Activated CD8-positive, alpha-beta memory T cell treated with anti-CD3 and anti-CD28 coated beads for 4 hours (primary cell): ENCODE measurements at places on chromosomes 5 and 9.

- DNase-seq: no peak
Measured at GRCh38 chr5:137778772-137779564, 24.8 kb upstream of the HNRNPA0 start.

DNA sequence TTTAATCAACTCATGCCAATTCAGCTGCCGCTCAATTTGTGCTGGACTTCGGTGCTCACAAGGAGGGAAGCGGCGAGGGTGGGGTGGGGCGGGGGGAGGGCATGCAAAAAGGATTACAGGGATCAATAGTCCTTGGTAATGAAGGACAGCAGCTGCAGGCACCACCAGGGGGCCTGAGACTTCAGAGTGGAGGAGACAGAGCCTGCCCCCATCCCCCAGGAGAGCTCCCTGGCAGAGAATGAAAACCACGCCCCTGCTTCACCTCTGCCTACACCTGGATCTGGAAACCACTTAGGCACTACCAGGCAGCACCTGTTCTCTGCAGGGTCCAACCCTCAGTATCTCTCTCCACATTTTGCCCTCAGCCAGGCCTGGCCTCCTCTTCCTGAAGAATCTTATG is 155.6 kb downstream of the TRIM32 start:
- DNase-seq: no peak

DNA sequence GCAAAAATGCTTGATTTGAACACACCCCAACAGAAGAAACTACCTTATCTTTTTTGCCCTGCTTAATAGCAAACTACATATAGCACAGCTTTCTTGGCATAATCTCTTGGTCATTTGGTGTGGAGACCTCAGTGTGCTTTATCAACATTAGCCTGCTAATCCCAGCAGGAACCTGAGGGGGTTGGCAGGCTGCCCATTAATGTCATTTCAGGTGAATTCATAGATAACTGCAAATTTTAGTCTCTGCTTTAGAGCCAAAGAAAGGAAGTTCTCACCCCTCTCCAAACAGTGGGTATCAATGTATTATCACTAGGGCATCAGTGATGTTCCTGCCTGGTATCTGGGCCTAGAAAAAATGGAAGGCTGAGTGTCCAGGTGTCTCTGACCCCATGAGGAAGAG is 489.0 kb downstream of the NTRK2 start:
- DNase-seq: no peak

DNA sequence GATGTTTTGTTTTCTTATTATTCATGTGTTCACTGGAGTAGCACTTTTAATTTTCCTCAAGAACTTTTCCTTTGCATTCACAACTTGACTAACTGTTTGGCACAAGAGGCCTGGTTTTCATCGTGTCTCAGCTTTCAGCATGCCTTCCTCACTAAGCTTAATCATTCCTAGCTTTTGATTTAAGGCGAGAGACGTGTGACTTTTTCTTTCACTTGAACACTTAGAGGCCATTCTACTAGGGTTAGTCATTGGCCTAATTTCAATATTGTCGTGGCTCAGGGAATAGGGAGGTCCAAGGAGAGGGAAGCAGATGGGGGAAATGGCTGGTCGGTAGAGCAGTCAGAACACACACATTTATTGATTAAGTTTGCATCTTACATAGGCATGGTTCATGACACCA is 94.0 kb downstream of the ZNF462 start:
- DNase-seq: no peak

- no peak for DNase-seq
Measured at GRCh38 chr5:131229623-131230022, 34.2 kb upstream of the CDC42SE2 start.

DNA sequence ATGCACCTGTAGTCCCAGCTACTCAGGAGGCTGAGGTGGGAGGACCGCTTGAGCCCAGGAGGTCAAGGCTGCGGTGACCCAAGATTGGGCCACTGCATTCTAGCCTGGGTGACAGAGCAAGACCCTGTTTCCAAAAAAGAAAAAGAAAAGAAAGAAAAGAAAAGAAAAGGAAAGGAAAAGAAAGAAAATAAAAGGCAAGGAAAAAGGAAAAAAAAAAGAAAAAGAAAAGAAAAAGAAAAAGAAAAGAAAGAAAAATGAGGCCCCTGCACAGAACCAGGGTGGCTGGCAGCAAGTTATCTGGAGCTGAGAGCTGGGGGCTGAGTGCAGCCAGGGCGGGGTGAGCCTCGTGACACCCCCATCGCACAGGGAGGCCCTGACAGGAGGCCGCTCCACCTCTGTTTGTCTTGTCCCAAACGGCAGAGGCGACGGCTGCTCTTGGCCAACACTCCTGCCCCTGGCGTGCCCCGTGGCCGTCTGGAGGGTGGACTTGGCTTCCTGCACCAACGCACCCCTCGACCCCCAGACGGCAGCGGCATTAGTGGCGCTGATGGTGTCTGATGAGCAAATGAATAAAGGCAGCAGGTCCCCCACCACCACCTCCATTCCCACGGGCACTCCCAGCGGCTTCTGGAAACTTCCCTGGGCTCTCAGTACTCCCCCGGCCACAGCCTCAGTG is 16.7 kb downstream of the EXD3 start:
- no peak for DNase-seq

- no peak for DNase-seq
Measured at GRCh38 chr5:180013678-180014077, 57.9 kb downstream of the RNF130 start.

GRCh38 chr5:173763410-173763809 is 124.7 kb upstream of the CPEB4 start:
- DNase-seq: no peak

DNA sequence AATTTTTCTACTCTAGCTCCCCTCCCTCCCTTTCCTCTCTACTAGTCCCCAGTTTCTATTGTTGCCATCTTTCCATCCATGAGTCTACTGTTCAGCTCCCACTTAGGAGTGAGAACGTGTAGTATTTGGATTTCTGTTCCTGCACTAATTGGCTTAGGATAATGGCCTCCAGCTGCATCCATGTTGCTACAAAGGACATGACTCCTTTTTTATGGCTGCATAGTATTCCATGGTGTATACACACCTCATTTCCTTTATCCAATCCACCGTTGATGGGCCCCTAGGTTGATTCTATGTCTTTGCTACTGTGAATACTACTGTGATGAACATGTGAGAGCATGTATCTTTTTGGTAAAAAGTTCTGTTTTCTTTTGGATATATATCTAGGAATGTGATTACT is 138.9 kb upstream of the MSX2 start:
- no peak for DNase-seq

DNA sequence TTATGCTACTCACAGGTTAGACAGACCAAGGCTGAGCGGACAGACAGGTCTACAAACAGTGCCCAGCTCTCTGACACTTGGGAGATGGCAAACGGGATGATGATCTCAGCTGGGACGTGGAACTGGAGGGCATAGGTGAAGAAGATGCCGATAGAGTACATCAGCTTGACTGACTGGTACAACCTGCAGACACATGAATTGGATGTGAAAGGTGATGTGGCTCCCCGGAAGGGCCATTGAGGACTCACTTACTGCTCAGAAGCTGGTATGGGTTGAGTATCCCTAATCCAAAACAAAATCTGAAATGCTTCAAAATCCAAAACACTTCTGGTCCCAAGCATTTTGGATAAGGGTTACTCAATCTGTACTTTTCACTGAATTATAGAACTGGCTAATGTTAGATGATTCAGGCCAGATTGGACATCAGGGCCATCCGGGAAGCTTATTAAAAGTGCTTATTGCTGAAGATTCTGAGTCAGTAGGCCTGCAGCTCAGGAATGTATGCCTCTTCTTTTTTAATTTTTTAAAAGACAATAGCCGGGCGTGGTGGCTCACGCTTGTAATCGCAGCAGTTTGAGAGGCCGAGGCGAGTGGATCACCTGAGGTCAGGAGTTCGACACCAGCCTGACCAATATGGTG is 22.4 kb downstream of the SLC36A3 start:
- DNase-seq: no peak

DNA sequence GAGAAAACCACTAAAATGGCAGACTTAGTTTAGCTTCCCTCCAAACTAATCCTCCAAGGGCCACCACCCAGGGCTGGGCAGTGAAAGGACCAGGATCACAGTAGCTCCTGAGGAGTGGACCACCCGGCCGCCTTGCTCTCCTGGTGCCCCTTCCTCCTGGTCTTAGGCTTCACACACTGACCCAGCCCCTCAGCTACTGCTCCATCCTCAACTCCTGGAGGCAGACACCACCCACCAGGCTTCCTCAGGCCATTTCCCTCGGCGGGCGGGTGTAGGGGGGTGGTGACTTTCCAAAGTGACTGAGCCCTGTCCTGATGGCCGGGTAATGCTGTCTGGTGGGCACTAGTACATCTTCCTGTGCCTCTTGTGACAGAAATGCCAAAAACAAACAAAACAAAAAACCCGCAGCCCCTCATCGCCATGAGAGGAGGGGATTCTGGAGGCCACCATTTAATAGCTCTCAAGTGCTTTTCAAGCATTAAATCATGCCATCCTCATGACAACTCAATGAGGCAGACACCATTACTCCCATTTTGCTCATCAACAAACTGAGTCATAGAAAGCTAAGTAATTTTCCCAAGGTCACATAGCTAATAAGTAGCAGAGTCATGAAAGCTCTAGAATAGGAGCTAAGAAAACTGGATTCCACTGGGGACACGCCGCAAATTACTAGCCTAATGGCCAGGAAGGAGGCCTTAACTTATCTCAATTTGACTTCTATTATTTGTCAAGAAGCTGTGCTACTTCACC is 91.3 kb upstream of the LRRTM2 start:
- no peak for DNase-seq

GRCh38 chr9:34375901-34376595 is 650 bp downstream of the MYORG start:
- DNase-seq: peak; percentile 26

- DNase-seq: no peak
Measured at GRCh38 chr9:21998026-21998425, 3.4 kb downstream of the CDKN2B-AS1 start.

- peak; percentile 67 for DNase-seq
Measured at GRCh38 chr5:176536132-176536901, 885 bp downstream of the RNF44 start.

GRCh38 chr9:134626069-134626423 is 15.6 kb upstream of the COL5A1 start:
- DNase-seq: no peak

DNA sequence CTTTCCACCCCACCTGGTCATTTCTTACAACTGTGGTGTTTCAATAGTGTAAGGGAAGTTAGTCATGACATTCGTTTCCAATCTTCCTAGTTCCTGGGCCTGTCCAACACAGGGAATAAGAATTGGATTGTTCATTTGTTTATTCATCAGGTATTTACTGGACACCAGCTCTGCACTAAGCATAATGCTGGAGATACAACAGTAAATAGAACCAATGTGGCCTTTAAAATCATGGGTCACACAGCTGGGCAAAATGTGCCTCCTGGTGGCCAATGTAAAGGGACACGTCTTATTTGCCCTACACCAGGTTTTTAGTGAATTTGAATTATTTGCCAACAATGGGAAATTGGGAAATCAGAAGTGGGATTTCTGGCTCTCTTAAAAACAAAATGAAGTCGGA is 10.4 kb downstream of the ABLIM3 start:
- no peak for DNase-seq

DNA sequence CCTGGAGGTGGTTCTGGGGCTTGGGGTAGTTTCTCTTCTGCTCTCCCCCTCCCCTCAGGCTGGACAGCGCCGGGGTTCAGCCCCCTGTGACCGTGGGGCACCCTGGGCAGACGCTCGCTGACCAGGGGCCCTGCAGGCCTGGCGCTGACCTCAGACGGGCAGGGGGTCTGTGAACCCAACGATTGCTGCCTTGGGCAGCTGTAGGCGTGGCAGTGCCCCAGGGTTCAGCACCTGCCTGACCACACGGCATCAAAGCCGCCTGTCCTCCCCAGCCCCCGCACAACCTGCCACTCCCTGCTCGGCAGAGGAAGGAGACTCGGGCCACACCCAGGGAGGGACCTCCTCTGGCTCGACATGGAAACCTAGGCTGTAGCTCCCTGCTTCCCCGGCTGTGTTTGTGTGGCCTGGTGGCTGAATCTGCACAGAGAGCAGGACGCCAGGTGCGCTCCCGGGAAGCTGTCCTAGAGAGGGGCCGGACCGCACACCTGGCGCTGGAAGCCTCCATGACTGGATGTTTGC is 12.2 kb downstream of the LCN12 start:
- DNase-seq: no peak

- no peak for DNase-seq
Measured at GRCh38 chr5:6188344-6188743, 190.0 kb downstream of the MED10 start.

DNA sequence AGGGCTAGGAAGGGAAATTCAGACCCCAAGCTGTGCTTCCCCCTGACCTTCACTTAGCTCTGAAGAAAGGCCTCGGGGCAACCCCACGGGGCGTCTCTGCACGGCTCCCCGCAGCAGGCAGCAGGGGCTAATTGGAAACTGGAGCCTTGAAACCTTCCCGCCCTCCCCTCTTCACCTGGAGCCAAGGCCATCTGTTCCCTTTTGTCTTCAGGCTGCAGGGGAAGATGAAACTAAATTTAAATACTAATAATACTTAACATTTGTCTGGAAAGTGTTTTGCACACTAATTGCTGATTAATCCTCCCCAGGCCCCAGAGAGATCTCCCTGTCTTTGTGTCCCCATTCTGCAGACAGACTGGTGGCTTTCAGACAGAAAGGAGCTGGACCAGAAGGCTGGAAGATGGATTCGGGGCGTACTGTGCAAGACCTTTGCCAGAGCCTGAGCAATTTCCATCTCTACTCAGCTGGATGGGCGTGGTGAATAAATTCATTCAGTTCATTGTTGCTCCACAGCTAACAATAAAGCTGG is 34.1 kb upstream of the CPLX2 start:
- no peak for DNase-seq

DNA sequence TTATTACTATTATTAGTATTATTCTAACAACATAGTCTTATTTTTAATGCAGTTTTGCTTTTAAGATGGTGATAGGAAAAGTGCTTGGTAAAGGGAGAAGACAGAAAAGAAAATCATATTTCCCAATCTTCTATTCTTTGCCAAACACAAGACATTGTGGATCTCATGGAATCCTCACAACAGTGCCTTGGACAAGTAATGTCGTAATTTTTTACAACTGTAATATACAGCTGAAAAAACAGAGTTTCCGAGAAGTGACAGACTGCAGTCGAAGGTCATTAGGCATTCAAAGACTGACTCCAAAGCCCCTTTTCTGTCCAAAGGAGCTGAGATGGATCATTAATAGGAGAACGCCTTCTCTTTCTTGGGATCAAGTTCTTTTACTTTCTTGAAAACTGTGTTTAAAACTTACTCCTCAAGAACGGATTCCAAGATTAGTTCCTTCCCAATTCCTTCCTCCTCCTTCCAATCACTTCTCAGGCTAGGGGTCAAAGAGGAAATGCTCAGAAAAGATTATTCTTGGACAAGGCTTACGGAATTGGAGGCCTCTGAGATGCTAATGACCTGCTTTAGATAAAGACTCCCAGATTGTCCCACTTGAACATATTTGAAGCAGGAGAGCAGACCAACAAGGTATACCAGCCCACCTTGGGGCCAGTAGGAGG is 24.3 kb upstream of the TRIM32 start:
- DNase-seq: no peak
